ENCODE measurements at places on chromosomes 7 and 10. TPM values are rescaled to one million over a fixed set of nuclear protein-coding genes. Genes with fewer than 3 reads are reported as not detected.

LBX1 gene
- not detected for total RNA-seq

PTN gene
- total RNA-seq = 11.1 TPM

LRRC61 gene
- 0.24 TPM for total RNA-seq

SEC31B gene
- total RNA-seq = 7.8 TPM

METTL27 gene
- 2.1 TPM for total RNA-seq

ADAM8 gene
- total RNA-seq = 1.7 TPM

FFAR4 gene
- total RNA-seq = not detected

JCAD gene
- total RNA-seq = 29.0 TPM

LRRD1 gene
- total RNA-seq = 0.27 TPM

KIF11 gene
- total RNA-seq = 2.8 TPM

TMEM184A gene
- 1.8 TPM for total RNA-seq
